Activated gamma-delta T cell treated with Interleukin-2 at 50 U/mL for 16 hours (primary cell): ENCODE measurements at places on chromosomes 13 and 19.

DNA sequence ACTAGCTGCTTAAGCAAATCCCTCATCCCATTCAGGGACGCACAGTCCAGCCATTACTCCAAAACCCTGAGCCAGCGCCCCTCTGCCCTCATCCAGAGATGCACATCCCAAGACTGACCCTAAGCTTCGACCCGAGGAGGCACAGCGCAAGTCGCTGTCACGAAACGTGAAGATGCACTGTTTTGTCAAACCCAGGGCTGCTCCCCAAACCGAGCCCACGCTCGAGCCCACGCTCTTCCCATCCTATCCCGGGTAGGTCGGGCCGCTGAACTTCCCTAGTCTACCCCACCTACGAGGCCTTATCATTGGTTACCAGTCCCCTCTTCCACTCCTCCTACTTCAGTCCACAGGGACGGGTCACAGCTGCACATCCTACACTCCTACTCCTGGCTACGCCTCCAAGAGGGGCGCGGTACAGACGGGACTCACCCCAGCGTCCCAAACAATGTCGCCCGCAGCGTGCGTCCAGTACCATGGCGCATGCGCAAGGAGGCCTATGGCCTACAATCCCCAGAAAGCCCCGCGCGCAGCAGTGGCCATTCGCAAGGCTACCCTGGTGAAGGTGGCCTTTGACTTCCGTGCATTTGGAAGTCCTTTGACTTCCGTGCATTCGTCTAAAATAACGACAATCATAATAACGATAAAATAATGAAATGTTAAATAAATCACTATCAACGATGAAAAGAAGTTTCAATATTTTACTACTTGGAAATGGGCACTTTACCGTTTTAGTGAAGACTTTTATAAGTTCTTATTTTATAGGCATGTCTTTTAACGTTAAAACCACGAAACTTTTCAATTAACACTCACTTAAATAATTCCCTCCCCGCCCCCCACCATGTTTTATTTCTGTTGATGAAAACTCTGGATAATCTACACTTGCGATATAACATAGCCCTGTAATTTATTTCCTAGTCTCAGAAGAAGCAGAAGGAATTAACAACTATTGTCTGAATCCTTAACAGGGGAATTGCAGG is at the start of gene ZNF285:
ZNF285 (minus strand) TSS at position 470 of the 977 bp plus-strand sequence. CDS start 4,395 bp downstream, outside the sequence.
- peak; percentile 69 for DNase-seq

GRCh38 chr13:49740870-49741269 is 49.6 kb upstream of the EBPL start:
- no peak for DNase-seq

GRCh38 chr19:30224689-30225606 is 147.2 kb upstream of the ZNF536 start:
- no peak for DNase-seq

DNA sequence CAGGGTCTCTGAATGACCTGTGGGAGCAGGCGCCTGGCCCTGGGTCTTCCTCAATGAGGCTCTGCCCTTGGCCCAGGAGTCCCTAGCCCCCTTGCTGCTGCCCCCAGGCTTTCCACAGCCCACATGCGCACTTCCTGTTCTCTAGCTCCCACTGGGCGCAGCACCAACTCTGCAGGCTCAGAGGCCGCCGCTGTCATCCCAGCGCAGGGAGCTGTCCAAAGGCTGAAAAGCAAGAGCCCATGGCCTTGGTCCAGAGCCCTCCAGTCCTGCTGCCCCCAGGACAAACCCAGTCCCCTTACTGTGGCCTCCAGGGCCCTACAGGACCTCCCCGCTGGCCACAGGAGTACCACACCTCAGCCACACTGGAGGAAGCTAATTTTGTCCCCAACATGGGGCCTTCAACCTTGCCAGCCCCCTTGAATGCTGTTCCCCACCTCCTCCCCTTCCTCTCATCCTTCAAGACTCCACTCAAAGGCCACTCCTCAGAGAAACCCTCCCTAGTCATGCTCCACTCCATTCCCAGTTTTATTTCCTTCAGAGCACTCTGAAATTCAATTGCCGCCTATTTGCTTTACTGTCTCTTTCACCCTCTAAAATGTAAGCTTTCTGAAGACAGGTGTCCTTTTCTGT is 8.0 kb upstream of the POU2F2 start:
- no peak for DNase-seq

DNA sequence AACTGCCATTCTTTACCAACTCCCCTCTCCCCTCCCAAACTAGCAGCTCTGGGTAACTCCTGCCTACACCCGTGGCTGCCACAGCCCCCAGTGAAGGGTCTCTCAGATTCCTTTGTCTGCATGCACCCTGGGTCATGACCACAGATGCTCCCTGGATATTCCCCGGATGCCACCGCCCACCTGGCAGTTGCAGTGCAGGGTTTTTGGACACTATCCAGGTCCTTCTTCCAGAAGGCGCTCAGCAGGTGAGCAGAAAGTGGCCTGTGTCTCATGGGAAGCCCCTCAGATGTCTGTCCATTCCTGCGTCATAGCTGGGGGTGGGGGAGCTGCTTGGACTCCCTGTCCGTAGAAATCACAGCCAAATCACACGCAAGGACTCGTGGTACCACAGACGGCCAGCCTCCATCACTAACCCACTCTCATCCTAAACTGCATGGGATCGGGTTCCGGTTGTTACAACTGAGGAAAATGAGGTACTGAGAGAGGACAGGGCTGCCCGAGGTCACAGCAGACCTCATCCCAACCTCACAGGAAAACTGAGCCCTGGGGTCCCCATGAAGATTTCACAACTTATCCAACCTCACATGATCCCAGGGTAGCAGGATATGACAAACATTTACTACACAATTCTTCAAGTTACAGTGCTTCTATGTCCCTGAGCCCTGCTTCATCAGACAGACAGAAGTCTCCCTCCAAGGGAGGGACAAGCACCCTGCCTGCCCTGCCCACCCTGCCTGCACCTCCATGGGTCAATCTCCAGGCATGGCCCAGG is 38.6 kb downstream of the ELL start:
- DNase-seq, result no peak

- no peak for DNase-seq
Observed at GRCh38 chr13:80359778-80360452, 19.0 kb upstream of the SPRY2 start.

DNA sequence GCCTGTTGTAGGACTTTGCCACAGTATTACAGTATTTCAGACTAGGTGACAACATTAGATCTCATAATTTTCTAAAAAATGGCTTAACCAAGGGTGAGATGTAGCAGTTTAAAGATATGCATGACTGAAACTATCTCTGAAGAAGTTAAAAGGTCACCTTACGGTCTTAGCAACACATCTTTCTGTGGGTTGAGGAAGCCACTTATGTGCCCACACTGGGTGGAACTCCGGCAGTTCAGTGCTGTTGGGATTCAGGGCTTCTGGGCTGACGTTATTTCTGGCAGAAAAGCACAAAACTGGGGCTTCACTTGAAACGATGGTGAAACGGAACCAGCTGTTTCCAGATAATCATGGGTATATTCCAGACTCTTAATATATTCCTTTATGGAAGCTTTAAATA is 697.3 kb downstream of the PCDH9 start:
- DNase-seq, result no peak

DNA sequence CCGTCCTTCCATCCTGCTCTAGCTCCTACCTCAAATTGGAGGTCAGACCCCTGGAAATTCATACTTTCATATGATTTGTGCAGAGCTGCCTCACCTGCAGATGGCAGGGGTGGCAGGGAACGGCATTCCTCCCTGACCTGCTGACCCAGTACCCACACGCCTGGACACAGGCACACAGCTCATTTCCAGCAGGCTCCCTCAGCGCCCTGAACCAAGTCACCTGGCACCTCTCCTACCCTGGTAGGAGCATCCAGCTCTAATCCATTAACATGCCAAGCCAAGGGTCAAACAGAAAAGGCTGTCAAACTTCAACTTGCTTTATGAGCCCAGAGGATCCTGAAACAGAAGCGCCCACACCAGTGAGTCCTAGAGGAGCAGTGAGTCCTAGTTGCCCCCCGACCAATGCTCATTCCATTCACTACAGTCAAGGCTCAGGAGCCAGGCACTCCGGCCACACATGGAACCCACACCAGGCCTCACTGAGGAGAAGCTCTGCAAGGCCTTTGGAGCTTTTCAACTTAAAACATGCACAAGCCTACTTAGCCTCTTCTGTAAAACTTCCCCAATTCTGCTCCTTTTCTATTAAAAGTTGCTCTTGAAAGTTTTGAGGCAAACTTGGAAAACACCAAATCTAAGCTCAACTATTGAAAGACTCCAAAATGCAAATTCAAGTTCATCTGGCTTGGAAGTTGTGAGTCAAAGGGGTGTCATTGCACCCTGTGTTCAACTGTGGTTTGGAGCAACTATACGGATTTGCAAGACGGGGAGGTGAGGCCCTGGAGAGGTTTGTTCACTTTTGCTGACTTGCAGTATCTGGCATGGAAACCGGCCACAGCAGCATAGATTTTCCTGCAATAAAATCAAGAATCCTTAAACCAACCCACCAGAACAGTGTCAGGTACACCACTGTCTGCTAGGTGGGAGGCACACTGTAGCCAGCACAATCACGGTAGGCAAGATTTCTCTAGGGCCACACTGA is 96.7 kb downstream of the CRYL1 start:
- no peak for DNase-seq

DNA sequence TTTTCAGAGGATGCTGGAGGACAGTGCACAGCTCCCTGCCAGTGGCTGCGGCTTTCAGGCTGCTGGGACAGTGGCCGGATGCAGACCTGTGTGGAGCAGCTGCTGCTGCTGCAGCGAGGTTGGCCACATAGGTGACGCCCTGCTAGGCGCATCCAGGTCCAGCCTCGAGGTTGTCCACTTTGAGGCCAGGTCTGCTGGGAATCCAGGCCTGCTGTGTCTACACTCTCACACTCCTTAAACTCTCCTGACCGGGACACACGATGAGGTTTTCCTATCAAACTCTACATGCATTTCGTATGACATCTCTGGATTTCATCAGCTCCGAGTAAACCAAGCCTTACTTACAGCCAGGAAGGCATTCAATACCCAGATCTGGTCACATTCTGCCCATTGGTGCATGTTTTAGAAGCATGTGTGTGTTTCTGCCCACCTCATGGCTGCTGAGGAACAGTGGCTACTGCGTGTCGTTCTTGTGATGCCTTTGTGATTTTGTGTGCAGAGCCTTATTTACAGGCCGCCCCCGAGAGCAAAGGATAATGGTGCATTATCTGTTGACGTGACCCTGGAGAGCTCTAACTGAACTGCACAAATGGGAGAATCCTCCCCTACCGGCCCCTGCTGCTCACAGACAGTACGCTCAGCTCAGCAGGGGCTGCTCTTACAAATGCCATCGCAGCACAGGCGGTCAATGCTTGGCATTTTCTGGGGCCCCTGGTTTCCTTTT is 12.3 kb upstream of the MCF2L start:
- no peak for DNase-seq

DNA sequence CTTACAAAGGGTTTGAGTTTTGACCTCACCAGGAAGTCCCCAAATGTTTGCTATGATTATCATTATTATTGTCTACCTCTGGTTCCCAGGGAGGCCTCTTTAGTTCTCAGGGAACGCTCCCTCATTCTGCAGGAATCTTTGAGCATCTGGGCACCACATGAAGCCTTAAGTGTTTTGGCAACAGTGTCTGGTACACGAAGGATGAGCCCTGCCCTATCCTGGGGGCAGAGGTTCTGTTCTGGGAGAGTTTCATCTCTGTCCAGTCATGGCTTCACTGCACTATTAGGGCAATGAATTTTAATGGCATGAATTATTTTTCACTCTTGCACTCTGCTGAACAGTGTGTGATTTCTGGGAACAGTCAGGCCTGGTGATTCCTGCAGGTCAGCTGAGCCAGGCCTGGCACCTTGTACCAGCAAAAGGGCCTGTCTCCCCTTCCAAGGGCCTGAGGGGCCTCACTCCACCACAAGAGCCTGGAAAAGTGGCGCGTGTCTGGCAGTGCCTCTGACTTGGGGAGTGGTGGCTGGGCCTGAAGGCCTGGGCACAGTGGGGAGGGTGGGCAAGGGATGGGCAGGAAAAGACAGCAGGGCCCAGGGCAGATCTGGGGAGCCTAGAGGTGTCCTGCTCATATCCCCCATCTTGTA is 4.6 kb downstream of the FAM187B start:
- no peak for DNase-seq

GRCh38 chr19:607301-608154 is 17.8 kb downstream of the HCN2 start:
- DNase-seq, result no peak

DNA sequence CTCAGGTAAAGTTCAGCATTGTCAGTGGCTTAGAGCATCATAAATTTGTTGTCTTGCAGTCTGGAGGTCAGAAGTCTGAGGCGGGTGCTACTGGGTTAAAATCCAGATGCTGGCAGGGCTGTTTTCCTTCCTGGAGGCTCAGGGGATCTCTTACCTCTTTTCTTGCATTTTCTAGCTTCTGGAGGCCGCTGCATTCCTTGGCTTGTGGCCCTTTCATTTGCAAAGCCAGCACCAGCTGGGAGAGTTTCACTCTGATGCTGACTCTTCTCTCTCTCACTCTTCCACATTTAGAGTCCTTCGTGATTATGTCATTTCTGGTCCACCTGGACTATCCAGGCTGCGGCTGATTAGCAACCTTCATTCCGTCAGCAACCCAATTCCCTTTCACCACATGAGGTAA is 38.1 kb upstream of the SLC10A2 start:
- no peak for DNase-seq

GRCh38 chr19:18785179-18786124 is 5.7 kb downstream of the COMP start:
- DNase-seq, result peak; percentile 44
